ENCODE measurements at places on chromosomes 11 and 22. TPM values are rescaled to one million over a fixed set of nuclear protein-coding genes. Genes with fewer than 3 reads are reported as not detected.

SLC35C1 gene
- 10.9 TPM for total RNA-seq

HOATZ gene
- not detected for total RNA-seq

P4HA3 gene
- 0.98 TPM for total RNA-seq

LDHAL6A gene
- total RNA-seq, result not detected

HEPN1 gene
- not detected for total RNA-seq

LPXN gene
- 38.5 TPM for total RNA-seq

CASP5 gene
- not detected for total RNA-seq

TBX10 gene
- not detected for total RNA-seq

All from subcutaneous preadipocyte (primary cell).